ENCODE measurements at places on chromosomes 6 and 20.

DNA sequence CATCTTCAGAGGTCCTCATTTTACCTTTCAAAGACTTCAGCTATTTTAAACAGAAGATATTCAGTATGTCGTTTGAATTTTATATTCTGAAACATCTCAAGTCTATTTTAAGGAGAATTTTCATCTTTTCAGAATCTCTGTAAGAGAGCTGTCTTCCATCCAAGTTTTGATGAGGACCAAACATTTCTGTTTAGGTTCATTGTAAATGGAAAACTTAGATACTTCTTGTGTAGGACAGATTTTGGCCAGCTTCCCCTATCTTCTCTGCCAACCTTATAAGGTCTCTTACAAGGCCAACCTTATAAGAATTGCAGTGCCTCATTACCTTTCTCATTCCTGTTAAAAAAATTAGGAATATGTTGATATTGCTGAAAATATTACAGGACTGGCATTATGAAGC, 88.1 kb downstream of the AKAP7 start:
- no peak for DNase-seq

DNA sequence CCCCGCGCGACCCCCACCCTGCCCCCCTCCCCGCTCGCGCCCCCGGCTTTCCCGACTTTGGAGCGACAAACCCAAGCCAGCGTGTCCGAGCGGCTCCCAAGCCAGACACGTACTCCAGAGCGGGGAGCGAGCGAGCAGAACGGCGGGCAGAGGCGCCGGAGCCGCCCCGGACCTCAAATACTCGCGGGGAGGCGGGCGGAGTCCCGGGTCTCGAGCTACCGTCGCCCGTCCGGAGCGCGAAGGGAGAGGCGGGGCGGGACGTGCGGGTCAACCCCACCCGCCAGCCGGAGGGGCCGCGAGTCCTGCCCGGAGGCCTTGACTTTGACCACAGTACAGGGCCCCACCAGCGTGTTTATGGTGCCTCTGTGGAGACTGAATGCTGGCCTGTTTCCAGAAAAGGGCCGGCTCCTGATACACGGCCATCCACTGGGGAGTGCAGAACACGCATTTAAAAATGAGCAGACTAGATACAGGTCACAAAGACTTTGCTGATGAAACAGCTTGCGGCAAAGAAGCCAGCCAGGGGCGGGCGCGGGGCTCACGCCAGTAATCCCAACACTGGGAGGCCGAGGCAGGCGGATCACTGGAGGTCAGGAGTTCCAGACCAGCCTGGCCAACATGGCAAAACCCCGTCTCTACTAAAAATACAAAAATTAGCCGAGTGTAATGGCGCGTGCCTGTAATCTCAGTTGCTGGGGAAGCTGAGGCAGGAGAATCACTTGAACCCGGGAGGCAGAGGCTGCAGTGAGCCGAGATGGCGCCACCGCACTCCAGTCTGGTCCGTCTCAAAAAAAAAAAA, at the start of gene SERPINB6:
Gene SERPINB6 (minus strand): TSS at position 148 of the 799 bp plus-strand sequence. CDS start 12,235 bp downstream, outside the sequence.
- peak; percentile 28 for DNase-seq

- no peak for DNase-seq
Observed at GRCh38 chr20:48799328-48800105, 28.3 kb downstream of the PREX1 start.

DNA sequence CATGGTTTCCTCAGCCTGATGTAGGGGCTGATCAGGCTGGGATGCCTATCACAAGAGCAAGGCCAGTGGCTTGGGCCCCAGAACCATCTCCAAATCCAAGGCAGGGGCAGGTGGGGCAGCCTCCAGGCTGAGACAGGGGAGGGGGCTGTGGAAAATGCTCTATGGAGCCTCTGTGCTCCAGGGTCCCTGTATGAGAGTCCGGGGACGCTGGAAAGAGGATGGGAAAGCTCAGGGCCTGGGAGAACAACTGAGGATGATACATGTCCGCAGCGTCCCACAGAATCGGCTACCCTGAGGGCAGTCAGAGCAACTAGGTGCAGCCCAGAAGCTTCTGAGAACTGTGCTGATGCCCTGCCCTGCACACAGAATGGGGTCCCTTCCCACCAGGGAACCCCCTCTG, 43.4 kb downstream of the CPXM1 start:
- DNase-seq: no peak

- no peak for DNase-seq
Observed at GRCh38 chr6:66210964-66211363, 503.9 kb upstream of the EYS start.

- no peak for DNase-seq
Observed at GRCh38 chr6:44142835-44143234, 15.5 kb downstream of the TMEM63B start.

DNA sequence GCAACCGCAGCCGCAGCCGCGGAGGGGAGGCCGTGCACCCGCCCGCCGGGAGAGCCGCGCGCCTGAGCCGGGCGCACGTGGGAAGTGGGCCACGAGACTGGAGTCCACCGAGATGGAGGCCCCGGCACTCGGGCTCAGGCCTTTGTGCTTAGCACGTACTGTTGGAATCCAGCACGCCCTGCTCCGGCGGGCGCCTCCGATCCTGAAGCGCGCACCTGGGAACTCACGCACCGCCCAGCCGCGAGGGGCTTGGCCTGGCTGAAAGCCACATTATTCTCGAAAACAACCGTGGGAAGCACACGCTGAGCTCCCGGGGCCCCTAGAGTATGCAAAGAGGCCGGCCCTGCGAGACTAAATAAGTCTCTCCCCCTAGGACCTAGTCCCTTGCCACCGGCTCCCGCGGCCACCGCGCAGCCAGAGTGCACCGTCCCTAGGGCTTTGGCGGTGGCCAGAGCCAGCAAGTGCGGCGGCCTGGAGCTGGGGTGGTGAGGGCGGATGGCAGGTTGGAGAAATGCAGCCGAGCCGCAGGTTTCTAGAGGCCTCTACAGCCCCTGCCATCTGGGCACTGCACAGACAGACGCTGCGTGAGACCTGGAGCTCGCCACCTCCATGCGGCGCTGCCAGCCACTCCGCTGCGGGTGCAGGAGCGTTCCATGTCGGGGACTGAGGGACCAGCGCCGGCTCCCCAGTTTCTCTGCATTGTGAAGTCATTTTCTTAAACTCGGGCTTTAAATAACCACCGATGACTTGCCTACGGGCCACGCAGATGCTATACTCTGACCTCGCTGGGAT, 42.0 kb upstream of the LY86 start:
- peak; percentile 56 for DNase-seq

DNA sequence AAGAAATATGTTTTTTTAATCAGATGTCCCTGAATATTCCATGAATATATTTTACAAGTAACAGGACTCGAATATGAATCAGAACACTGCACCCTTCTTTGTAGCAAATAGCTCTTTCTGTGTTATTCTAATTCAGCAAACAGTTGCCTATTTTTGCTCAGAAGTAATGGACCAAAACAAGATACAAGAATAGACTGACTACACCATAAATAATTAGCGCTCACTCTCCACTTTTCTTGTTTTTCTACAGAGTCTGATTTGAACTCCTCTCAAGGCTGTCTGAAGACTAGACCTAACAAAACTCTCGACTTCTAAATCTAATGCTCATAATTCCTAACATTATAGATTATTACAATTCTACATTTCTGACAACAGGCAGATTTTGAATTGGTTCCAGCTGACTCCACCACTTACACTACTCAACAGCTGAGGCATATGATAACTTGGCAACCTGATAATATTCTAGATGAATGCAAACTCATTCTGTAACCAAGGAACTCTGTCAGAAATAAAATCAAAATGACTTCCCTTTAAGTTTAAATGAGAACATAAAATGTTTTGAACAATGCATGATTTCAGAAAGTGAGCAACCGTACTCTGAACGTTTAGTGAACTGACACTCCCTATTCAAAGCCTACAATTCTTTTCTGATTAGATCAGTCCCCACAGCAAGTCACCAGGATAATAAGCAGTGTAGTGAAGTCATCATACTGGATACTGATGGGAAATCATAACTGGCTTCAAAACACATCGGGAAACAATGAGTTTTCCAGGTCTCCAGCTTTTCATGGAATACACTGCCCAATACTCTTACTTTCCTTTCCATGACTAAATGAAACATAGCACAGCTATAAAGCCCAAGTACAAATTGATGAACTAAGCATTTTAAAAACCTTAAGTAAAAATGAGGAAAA, 114.2 kb upstream of the BEND6 start:
- DNase-seq: no peak

DNA sequence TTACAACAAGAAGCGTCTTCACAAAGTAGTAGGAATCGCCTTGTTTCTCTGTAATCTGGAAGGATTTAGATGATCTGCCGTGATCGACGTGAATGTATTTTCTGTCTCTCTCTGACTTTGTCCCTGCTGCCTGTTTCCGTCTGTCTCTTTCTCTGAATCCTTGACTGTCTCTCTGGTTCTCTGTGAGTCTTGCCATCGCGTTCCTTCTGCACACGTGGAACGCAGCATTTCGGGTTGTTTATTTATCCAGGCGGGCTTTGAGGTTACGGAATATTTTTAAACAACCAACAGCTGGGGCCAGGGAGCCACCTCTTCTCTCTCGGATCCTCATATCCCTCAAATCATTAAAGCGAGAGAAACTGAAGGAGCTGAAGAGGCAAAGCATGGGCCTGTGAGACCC, 215.9 kb downstream of the ZDHHC14 start:
- no peak for DNase-seq

DNA sequence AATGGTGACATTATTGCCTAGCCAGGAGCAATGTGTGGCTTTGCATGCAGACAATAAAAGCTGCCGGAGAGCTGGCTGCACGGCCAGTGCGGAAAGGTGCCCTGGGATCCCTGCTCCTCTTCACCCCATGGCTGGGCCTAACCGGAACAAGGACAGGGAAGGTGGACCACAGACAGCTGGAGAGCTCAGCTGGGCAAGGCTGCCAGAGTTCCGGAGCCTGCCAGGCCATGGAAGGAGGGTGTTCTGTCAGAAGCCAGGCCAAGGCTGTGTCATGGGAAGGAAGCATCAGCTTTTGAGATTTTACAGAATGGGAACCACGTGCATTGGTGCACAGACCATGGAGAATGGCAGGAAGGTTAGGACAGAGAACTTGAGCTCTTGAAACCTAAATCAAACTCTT, 25.0 kb downstream of the MAP1LC3A start:
- no peak for DNase-seq

- no peak for DNase-seq
Observed at GRCh38 chr6:163688739-163689362, 274.3 kb downstream of the QKI start.

DNA sequence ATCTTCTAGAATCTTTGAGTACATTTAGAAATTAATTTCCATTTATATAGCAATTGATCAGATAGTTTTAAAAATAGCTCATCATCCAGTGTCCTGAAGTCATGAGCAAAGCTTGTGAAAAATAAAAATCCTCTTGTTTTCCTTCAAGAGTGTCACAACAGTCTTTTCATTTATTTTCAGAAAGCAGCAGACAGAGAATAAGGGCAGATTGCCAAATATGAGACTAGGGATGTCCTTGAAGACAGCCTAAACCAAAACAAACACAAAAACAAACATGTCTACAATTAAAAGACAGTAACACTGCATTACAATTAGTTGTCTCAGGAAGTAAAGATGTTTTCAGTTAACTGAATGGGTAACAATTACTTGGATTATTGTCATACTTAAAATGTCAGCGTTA, 682.8 kb downstream of the TFAP2A start:
- no peak for DNase-seq

GRCh38 chr6:124536842-124537191, 425.4 kb upstream of the RNF217 start:
- no peak for DNase-seq

- no peak for DNase-seq
Observed at GRCh38 chr6:53412021-53412715, 63.4 kb upstream of the ELOVL5 start.

- DNase-seq: no peak
Observed at GRCh38 chr20:15710636-15711035, 862.6 kb downstream of the KIF16B start.

DNA sequence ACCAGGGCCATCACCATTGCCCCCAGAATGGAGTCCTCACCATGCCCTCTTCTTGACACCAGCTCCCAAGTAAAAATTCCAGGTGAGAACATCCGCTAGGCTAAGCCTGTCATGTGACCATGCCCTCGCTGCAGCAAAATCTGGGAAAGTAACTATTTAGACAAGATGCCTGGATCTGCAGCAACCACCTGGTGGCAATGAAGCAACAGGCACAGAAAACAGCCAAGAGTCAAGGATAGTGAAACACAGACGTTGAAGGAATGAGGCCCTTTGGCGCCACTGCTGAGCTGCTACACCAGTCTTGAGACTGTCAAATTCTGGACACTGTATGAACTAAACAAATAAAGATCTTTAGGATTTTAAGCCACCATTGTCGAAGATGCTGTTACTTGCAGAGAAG, 30.1 kb upstream of the TGM6 start:
- no peak for DNase-seq

GRCh38 chr6:157240059-157240959, 83.0 kb downstream of the TMEM242 start:
- peak; percentile 65 for DNase-seq

GRCh38 chr6:145445674-145446073, 289.6 kb downstream of the EPM2A start:
- no peak for DNase-seq

DNA sequence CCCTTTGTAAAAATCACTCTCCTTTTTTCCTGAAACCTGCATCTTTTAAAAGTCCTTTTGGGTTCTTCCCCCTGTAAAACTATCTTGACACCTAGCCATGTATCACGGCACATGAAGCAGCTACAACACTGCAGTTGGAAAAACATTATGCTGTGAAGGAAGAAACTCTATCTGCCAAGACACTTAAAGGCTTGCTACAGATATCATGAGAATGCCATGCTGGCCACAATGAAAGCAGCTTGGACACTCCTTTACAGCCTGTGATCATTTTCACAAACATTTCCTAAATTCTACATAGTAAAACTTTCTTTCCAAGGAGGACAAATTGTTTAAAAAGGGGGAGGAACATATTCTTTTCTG, 31.8 kb downstream of the CNKSR3 start:
- DNase-seq: no peak

DNA sequence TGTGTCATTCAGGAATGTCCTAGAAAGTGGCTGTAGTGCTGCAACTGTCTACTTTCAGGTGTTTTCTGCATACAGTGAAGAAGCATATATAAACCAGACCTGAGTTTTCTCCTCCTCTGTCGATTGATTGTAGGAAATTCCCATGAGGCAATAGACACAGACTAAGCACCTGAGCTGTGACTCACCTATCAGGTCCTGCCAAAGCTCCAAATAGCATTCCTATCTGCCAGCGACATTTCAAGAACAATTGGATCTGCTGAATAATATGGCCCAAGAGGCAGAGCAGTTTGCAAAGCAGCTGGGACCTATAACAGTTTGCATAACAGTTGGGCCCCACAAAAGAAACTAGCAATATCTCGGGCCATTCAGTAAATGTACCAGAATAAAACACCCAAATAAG, 360.4 kb downstream of the HAO1 start:
- no peak for DNase-seq

GRCh38 chr6:113742342-113742741, 114.8 kb upstream of the MARCKS start:
- no peak for DNase-seq

- DNase-seq: no peak
Observed at GRCh38 chr6:73719046-73719445, 23.0 kb downstream of the CD109 start.

- DNase-seq: no peak
Observed at GRCh38 chr6:12369781-12370262, 79.7 kb downstream of the EDN1 start.
